ENCODE measurements at places on chromosomes 12 and 14.

- no peak for DNase-seq
Measured at GRCh38 chr12:46483572-46484395, 111.2 kb upstream of the SLC38A2 start.

GRCh38 chr12:121131941-121132341, 735 bp upstream of the P2RX7 start:
- DNase-seq = no peak

DNA sequence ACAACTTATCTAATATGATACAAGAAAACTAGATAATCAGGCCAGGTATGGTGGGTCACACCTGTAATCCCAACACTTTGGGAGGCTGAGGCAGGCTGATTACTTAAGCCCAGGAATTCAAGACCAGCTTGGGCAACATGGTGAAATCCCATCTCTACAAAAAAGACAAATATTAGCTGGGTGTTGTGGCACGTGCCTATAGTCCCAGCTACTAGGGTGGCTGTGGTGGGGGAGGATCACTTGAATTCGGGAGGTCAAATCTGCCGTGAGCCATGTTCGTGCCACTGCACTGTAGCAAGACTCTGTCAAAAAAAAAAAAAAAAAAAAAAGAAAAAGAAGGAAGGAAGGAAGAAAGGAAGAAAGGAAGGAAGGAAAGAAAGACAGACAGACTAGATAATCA, 27.0 kb downstream of the ZCRB1 start:
- no peak for DNase-seq

DNA sequence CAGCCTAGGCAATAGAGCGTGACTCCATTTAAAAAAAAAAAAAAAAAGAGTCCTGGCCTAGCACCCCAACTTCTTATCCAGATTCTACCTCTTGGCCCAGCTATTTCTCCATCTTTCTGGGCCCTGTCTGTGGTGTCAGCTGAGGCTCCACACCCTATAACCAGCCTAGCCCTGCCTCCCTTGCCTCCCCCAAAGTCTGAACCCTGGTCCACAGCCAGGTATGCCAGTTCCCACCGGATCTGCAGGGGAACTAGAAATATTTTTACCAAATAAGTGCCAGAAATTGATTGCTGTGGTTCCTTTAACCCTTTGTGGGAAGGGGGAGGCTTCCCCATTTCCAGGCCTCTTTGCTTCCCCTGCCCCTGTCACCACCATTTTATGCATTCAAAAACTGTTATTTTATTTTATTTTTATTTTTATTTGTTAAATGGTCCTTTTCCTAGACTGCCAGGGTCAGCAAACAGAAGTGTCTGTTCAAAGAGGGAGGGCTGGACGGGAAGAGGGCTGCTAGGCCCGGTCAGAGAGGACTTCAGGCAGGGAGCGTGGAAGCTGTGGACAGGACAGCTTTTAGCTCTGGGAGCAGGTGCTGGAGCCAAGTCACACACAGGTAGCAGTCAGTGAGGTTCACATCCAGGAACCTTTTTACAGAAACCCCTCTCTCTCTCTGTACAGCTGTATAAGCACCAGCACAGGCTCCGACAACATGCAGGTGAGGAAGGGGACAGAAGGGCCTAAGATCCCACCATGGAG, 23.2 kb downstream of the TTC9 start:
- DNase-seq = no peak

All from stimulated activated CD8-positive, alpha-beta memory T cell treated with anti-CD3 and anti-CD28 coated beads, Interleukin-4, amount 100 ng/mL, for 1 hour (primary cell).